ENCODE measurements at places on chromosomes 7 and 10. TPM values are rescaled to one million over a fixed set of nuclear protein-coding genes. Genes with fewer than 3 reads are reported as not detected.

The TMEM184A gene
- 7.6 TPM for total RNA-seq

The TAX1BP1 gene
- 87.6 TPM for total RNA-seq

The JAKMIP3 gene
- total RNA-seq = 0.10 TPM

DNA sequence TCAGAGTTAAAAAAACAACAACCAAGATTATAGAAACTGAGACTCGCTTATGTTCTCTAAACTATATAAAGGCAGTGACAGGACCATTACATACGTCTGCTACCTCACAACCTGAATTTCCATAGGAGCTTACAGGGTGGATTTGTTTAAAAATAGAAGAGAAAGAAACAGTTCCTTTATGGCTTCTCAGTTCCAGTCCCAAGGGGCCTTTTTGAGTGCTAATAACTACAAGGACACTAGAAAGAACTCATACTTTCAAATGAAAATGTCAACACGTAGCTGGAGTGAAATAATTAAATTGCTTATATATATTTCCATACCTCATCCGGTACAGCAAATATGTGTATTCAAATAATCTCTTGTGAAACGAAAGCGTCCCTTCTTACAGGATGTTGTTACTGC, 19.7 kb downstream of the TSPAN12 start:
- no peak for DNase-seq

GRCh38 chr10:282294-283139, 147.3 kb downstream of the ZMYND11 start:
- no peak for DNase-seq

DNA sequence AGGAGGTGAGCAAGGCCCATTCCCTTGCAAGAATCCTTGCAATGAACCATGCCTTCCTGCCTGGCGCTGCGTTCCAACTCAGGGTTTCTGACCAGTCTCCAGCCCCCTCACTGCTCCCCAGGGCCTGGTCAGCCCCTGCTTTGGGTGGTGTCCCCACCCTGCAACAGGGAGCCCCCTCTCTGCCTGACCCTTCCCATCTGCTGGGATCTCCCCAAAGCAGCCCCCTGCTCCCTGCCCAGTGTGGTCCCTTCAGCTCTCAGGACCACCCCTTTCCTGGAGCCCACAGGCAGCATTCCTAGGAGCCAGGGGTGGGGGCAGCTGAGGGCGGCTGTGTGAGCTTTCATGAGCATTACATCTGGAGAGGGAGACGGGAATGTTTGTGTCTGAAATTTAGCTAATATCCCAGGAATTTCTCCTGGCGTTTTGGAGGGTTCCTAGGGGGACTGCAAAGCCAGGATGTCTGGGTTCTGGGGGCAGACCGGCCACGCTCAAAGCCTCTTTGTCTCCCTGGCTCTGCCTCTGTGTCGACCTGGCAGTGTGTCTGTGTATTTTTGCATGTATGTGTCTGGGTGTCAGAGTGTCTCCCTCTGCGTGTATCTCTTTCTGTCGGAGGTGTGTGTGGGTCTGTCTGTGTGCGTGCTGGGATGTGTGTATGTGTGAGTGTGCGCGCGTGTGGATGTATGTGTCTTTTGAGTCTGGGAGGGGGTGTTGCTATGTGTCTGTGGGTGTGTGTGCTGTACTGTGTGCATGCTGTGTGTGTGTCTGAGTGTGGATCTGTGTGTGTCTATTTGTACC, 300.5 kb upstream of the ZMIZ1 start:
- DNase-seq = no peak

GRCh38 chr10:63547628-63548360, 26.6 kb downstream of the REEP3 start:
- DNase-seq = no peak

GRCh38 chr10:3580565-3580964, 204.4 kb downstream of the KLF6 start:
- DNase-seq = no peak

GRCh38 chr10:108574233-108574632, 1349.1 kb downstream of the XPNPEP1 start:
- no peak for DNase-seq

DNA sequence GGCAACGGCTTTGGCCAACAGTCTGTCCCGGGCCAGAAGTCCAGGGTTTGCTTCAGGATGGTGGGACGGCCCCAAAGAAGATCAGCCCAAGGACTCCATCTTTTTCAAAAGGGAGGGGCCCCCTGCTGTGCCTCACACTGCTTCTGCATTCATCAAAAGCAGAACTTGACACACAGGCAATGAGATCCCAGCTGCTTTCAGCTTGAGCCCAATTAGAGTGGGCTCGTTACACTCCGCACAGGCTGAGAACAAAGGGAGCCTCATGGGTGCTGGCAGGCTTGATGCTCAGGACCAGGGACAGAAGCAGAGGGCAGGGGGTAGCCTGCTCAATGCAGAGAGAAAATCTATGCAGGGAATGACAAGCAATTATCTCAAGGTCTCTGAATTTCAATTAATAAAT, 45.5 kb downstream of the VOPP1 start:
- DNase-seq = no peak

DNA sequence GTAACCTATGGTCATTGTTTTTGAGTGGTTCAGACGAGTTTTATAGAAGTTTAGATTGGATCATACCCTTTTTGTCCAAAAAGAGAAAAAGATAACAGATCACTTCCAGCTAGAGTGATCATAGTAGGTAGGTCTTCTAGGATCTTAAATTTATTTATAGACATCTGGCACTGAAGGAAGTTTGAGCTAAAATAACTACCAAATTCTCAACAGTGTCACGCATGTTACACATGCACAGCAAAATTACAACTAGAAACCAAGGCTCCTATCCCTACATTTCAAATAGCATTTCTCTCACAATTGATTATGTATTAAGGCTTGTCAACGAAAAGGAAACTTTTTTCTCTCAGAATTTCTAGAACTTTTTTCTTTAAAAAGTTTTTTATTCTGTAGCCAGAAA, 2.3 kb downstream of the CALU start:
- DNase-seq = no peak

DNA sequence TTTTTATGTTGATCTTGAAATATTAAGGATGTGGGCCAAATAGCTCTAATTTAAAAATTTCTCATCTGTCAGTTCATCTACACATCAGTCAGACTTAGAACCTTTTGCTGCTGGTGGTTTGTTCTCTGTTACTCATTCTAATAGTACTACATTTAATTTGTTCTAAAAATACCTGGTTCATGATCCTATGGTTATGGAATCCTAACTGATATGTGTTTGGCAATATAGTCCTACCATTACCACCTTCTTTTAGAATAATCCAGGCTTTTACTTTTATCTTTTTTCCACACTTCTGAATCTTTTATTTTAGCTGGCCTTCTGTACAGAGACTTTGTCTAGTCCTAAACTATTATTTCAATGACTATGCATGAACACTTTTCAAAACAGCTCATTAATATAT, 116.9 kb downstream of the SVOPL start:
- no peak for DNase-seq

DNA sequence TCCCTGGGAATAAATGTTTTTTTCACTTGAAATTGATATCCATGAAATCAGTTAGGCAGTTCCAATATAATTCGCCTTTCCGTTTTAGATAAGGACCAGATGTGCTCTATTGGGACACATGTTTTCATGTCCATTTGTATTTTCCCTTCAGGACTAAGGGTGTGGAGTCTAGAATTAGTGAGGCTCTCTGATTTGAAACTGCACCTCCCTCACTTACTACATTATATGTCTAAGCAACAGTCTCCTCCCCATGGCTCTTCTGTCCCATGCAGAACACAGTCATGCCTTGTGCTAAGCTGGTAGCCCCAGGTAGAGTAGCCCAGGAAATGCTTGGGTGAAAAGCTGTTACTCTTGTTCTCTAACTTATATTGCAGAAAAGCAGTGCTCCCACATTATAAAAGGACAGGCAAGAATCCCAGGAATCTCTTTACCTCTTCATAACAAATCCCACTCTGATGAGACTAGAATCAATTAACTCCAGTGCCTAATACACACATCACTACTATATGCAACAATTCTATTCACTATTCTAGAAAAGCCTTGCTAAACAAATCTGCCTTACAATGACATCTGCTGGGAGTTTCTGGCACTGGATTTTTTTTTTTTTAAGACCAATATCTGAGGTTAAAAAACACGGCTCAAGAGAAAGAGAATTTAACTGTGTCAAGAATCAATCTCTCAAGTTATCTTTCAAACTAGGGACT, 293.9 kb downstream of the SNX13 start:
- DNase-seq = no peak

GRCh38 chr7:94969434-94970084, 62.2 kb downstream of the PPP1R9A start:
- no peak for DNase-seq

GRCh38 chr7:602341-603141, 82.9 kb upstream of the PDGFA start:
- DNase-seq = no peak

DNA sequence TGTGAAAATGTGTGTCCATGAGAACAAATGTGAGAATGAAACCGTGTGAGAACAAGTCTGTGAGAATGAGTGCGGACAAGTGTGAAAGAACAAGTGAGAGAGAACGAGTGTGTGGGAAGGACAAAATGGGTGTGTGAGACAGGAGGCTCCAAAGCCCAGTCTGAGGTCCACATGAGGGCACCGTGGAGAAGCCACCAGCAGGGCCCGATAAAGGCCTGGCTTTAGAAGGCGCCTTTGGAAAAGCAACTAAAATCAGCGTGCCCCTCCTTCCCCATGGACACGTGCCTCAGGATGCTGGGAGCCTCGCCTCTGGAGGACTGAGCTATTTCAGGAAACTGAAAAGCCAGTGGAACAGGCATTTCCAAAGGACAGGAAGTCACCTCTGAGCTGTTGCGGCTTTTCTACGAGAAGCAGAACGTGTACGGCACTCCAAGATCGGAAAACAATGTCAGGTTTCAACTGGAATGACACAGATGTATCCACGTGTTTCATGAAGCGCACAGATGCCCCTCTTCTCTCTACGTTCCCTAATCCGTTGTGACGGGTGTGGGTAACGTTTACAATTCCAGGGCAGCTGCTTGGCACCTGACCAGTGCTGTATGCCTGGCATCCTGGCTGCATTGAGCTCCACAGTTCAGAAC, 46.4 kb downstream of the ESYT2 start:
- no peak for DNase-seq

DNA sequence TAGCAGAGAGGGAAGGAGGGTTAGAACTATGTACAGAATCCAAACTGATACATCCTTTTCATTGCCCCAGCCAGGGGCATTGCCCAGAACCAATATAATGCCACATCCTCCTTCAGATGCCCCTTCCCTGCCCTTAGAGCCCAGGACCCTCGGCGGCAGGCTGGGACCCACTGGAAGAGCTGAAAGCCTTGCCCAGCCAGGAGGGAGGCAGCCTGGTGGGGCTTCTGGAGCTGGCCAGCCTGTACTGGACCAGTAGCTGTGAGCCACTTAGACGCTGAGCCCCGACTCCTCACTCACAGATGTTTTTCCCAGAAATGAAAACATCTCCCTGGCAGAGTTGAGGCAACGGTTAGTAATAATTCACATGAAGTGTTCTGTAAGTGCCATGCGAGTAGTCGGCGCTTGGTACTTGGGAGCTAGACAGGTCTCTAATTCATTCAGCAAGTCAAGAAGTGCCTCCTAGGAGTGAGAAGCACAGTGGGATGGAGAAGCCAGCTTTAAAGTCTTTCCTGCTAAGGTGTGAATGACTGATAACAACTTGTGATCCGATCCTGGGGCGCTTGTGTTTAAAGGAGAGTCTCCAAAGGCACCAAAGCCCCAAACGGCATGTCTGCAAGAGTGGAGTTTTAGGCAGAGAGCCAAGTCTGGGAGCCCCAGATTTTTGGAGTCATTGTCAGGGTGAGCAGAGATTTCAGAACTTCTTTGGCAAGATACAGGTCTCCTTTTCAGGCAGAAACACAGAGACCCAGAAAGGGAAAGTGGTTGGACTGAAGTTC, 9.8 kb downstream of the VSIR start:
- no peak for DNase-seq

DNA sequence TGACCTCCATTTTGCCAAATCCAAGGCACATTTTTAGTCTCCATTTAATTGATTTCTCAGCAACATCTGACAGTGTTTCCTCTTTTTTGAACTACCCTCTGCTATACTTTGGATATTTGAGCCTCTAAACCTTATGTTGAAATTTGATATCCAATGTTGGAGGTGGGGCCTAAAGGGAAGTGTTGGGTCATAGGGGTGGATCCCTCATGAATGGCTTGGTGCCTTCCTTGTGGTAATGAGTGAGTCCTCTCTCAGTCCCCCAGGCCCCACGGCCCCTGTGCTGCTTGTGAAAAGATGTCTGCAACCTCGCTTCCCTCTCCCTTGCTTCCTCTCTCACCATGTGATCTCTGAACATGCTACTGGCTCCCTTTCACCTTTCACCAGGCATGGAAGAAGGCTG, 96.8 kb upstream of the DGKB start:
- DNase-seq = no peak

- no peak for DNase-seq
Measured at GRCh38 chr7:139683137-139683921, 94.5 kb downstream of the HIPK2 start.

GRCh38 chr10:52993109-52993508, 220.5 kb upstream of the MBL2 start:
- no peak for DNase-seq

DNA sequence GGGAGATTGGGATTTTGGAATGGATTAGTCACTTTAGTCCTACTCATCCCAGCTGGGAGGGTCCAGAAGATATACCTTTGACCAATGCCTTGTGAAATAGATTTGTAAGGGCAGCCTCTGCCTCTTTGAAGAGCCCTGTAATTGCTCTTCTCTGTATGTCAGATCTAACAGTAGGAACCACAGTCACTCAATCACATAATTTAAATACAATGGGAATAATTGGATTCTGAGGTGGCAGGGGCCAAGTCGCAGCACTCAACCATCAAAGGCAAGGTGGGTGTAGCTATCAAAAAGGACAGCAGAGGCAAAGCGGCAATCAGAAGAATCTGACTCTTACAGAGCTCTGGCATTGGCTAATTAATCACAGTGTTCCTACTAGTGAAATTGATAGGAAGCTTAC, 650.9 kb upstream of the ANKRD30A start:
- DNase-seq = no peak

DNA sequence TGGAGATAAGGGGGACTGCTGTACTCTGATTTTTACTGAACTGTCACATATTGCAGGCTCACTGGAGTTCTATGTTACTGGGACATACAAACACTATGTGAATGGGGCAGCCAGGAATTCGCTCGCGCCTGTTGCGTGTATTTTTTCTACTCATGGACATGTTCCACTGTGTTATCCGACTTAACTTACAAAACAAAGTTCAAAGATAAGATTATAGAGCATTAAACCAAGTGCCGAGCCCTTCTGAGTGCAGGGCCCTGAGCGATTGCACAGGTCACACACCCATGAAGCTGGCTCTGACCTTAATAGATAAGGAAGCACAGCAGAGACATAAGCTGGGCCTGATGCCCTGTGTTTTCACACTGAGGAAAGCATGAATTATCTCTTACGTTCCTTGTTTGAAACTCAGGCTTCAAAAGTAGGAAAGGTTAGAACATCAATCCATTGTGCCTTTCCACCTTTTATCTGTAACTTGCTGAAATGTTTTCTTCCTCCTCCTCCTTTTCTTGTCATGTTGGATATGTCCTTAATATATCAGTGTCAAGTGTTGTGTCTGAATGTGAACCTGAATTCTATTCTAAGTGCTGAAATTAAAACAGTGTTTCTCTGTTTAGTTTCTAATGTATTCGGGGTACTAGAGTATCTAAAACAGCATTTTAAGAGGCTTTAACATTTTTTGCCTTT, 273.8 kb downstream of the AUTS2 start:
- no peak for DNase-seq
